ENCODE measurements at places on chromosomes 6 and 20. TPM values are rescaled to one million over a fixed set of nuclear protein-coding genes. Genes with fewer than 3 reads are reported as not detected.

- DNase-seq, result no peak
Observed at GRCh38 chr6:70282919-70283461, 19.9 kb downstream of the COL9A1 start.

DNA sequence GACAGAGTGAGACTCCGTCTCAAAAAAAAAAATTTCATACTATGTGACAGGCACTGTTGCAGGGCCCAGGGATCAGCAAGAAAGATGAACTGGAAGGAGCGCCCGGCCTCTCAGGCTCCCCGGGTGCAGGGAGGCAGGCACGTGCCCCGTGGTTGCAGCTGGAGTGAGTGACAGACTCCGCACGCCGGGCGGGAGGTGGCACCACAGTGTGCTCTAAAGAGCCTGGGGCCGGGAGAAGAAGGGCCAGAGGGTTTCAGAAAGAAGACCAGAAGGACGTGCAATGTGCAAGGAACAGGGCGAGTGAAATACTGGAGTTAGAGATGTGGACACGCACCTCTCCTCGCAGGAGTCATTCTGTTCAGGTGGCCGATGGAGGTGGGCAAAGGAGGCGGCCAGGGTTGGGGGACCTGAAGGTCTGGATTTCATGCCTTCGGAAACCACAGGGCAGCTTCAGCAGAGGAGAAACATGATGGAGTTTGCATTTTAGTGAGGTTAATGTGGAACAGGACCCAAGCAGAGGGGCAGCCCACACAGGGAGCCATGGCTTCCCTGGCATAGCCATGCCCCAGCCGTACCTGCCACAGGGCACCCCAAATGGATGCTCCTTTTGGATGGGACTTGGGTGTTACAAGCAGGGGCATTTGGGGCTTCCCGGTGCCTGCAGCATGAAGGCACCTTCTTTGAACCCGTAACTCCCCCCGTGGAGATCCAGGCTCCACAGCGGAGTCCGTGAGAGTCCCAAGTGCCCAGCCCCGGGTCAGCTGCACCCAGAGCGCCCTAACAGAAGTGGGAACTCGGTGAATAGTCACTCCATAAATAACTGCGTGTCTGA lies 226.2 kb downstream of the ERMARD start:
- no peak for DNase-seq

DNA sequence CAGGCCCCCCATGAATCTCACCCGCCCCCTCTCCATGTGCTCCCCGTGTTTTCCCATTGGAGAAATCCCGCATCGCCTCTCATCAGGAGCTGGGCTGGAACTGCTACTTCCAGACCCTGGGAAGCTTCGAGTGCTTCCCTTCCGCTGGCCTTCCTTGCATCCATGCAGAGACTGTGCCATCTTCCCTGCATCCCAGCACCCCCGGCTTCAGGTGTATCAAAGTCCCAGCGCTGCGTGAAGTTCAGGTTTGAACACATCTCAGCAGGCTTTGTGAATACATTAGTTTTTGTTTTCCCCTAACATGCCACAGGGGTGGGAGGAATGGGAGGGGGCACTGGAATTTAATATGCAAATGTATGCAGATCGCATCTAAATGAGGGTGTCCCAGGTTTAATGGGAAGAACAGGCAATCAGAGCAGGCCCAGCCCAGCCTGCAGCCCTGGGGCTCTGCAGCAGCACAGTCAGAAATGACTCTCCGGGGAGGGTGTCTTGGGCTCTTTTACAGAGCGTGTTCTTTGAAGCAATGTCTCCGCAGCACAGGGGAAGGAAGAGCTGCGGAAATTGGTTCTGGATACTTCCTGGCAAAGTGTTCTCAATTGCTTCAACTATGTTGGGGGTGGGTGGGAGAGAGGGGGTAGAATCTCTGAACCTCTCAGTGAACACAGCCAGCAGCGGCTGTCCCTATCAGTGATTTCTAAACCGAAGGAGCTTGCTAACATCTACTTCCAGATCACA lies 8.3 kb upstream of the MMP9 start:
- DNase-seq, result no peak

DNA sequence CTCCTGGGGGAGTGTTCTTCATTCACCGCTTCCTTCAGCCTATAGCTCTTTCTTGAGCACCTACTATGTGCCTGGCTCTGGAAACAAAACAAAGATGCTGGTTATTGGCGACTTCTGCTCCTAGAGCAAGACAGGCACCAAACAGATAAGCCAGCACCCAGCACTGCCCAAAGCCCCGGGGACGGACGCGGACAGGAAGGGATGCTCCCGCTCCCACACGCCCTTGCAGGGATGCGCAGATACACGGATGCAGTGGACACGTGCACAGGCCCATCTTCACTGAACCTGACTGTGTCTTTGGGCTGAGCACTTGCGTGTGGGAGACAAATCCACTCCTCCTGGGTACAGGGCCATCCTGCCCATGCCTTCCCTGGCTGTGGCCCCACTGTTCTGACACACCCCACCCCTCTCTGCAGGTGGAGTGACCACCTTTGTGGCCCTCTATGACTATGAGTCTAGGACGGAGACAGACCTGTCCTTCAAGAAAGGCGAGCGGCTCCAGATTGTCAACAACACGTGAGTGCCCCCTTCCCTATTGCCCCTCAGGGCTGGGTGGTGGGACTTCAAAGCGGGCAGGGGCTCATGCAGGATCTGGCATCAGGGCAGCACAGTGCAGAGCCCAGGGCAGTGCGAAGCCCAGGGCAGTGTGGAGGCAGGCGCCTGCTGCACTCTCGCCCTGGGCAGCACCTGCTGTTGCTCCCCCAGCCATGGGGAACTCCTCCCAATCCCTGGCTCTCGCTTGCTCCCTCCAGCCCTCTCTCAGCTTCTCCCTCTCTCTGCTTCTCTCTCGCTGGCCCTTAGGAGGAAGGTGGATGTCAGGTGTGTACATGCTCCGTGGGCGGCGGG lies 39.9 kb downstream of the SRC start:
- no peak for DNase-seq

GRCh38 chr6:18504232-18504596 lies 117.1 kb downstream of the RNF144B start:
- peak; percentile 7 for DNase-seq

DNA sequence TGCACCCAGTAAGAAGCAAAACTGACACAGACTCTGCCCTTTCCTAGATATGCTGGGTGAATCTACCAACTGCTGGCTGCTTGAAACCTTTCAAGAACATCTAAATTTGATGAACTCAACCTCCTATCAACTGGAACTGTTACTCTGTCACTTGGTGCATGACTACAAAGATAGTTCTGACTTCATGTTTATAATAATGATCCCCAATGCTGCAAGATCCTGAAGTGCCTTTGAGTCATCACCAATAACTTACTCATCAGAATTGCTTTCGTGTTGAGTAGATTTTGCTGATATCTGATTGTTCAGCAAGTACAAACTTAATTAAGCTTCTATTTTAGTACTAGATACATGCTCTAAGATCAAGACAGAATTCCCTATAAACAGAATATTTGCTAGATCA lies 100.2 kb upstream of the ARMC2 start:
- DNase-seq, result peak; percentile 26

DNA sequence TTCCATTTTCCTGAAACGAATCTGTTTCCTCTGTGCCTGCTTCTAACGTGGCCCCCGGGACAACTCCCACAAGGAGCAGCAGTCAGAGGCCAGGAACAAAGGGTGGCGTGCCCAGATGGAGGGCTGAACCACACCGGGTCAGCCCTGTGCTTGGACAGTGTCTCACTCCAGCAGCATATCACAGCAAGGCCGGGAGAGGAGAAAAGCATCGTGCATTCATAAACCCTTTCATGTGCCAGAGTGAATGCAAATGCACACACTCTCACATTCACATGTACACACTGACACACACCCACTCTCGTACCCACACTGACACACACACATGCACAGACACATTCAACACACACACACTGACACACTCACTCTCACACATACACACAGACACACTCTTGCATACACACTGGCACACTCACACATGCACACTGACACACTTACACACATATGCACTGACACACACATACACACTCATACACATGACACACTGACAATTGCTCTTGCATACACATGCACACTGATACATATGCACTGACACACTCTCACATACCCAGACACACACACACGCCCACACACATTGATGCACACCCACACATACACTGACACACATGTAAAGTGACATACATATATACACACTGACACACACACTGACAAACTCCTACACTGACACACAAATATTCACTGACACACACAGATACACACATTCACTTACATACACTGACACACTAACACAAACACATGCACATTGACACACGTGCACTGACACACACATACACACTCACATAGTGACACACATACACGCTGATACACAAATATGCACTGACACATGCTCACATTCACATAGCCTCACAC lies 237.0 kb downstream of the LRFN2 start:
- DNase-seq, result no peak

GRCh38 chr20:17029698-17030097 lies 197.1 kb upstream of the PCSK2 start:
- DNase-seq, result no peak

- no peak for DNase-seq
Observed at GRCh38 chr6:160861824-160862223, 129.7 kb upstream of the MAP3K4 start.

GRCh38 chr20:48626938-48627736 lies 200.7 kb downstream of the PREX1 start:
- DNase-seq, result no peak

DNA sequence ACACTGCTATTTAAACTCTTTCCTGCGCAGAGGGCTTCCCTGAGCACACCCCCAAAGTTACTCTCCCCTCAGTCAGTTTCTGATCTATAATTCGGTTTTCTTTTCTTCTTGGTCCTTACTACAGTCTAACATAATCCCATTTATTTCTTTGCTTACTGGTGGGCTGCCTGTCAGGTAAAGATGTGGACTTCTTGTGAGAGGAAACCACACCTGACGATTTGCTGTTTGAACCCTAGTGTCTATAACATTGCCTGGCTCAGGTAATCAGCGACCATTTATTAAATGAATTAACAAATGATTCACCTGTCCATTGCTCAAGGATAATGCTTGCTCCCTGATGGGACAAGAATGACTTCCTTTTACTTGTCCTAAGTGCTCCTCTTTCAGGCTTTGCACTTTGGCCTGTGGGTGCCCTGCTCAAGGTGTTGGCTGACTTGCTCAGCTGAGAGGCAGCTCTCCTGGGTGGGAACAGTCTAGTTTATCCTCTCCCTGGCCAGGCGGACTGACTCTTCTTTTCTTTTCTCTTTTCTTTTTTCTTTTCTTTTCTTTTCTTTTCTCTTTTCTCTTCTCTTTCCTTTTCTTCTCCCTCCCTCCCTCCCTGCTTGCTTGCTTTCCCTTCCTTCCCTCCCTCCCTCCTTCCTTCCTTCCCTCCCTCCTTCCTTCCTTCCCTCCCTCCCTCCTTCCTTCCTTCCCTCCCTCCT lies 233.1 kb downstream of the BCAS1 start:
- DNase-seq, result no peak

- no peak for DNase-seq
Observed at GRCh38 chr6:166738386-166739116, 111.5 kb upstream of the RPS6KA2 start.

DNA sequence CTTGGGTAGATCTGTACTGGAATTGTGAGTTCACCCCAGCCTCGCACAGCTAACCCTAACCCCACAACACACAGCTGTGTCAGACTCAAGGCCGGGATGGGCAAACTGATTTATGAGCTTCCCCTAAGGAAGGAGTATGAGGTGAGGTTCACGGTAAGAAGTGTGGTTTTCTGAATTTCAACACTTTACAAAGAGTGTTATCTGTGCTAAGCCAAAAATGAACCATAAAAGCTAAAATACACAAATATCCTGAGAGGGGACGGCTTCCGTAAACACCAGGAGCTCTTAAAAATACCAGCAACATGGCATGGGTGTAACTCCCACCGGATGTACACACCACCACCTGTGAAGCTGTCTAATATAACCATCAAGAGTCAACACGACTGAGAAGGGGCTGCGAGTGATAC lies 101.2 kb downstream of the ATP9A start:
- DNase-seq, result no peak

Gene HSPA12B
- total RNA-seq, result 0.18 TPM

Gene SALL4
- total RNA-seq, result 0.36 TPM

Gene CDH4
- total RNA-seq, result 0.25 TPM

Gene TSPO2
- not detected for total RNA-seq

Gene PDE7B
- total RNA-seq, result 23.9 TPM

Gene NKX2-2
- not detected for total RNA-seq

Gene CAPN11
- not detected for total RNA-seq

All from fibroblast of the aortic adventitia (primary cell).